SW 1271 (cell line): ENCODE measurements at places on chromosomes 2 and 18.
A peak's percentile ranks its signal among the peaks of the same experiment; 100 is the strongest.

DNA sequence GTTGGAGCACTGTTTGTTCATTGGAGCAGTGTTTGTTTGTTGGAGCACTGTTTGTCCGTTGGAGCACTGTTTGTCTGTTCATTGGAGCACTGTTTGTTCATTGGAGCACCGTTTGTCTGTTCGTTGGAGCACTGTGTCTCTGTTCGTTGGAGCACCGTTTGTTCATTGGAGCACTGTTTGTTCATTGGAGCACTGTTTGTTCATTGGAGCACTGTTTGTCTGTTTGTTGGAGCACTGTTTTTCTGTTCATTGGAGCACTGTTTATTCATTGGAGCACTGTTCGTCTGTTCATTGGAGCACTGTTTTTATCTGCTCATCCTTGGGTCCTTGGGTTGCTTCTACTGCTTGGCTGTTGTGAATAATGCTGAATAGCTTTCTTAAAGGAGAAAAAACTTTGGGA lies 74.7 kb downstream of the ZNF407 start:
- DNase-seq: no peak

GRCh38 chr2:33051586-33052360 lies 105.0 kb downstream of the LTBP1 start:
- DNase-seq: no peak

DNA sequence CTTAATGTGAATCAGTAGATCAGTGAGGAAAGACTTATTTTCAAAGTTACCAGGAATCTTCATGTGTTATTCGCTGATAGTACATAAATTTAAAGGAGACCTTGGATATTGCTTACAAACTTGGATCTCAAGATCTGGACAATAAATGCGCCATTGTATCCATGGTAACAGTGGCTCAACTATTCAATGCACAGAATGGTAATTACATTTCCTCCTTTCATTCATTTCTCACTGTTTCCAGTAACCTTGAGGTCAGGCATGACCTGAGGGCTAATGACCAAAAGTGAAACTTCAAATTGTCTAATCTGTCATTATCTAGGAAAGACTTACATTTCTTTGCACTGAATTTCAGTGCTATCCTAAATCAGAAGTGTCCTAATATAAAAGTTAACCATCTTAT lies 8.1 kb downstream of the LRP2 start:
- no peak for DNase-seq

- DNase-seq: no peak
Measured at GRCh38 chr2:172993931-172994717, 81.5 kb upstream of the MAP3K20 start.

DNA sequence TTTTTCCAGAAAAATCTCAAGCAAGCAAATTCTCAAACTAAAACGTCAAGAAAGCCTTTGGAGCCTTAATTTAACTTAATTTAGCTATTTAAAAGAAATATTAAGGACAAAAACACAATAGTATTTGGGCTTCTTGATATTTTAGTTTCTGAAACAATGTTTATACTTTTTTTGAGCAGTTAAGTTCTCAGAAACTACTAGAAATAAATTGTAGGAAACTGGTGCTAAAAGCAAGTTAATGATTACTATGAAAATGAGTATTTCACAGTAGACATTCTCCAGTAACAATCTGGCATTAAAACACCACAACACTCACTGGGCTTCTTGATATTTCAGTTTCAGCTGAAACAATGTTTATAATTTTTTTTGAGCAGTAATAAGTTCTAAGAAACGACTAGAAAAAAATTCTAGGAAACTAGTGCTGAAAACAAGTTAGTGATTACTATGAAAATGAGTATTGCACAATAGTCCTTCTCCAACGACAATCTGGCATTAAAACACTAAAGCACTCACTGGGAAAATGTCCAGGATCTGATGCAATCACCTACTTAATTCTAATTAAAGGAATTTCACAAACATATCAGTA lies 45.1 kb downstream of the TRAK2 start:
- DNase-seq: no peak

DNA sequence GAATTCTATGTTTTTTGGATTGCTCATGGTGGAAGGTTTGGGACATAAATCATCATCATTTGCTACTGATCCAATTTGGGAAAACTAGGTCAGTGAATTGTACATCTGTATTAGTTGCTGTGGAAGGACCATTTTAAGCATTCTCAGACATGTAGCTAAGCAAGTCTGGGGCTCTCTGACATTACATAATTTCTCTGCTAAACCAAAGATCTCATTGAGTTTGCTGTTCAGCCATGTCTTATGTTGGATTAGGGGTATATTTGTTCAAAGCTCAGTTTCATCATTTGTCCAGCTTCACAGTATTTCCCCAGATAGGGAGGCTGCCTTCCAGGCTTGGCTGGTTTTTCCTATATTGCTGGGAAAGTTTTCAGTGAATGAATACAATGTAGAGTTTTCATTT lies 399.7 kb downstream of the MTX2 start:
- no peak for DNase-seq

- DNase-seq: no peak
Measured at GRCh38 chr2:30625701-30626100, 178.7 kb downstream of the LCLAT1 start.

DNA sequence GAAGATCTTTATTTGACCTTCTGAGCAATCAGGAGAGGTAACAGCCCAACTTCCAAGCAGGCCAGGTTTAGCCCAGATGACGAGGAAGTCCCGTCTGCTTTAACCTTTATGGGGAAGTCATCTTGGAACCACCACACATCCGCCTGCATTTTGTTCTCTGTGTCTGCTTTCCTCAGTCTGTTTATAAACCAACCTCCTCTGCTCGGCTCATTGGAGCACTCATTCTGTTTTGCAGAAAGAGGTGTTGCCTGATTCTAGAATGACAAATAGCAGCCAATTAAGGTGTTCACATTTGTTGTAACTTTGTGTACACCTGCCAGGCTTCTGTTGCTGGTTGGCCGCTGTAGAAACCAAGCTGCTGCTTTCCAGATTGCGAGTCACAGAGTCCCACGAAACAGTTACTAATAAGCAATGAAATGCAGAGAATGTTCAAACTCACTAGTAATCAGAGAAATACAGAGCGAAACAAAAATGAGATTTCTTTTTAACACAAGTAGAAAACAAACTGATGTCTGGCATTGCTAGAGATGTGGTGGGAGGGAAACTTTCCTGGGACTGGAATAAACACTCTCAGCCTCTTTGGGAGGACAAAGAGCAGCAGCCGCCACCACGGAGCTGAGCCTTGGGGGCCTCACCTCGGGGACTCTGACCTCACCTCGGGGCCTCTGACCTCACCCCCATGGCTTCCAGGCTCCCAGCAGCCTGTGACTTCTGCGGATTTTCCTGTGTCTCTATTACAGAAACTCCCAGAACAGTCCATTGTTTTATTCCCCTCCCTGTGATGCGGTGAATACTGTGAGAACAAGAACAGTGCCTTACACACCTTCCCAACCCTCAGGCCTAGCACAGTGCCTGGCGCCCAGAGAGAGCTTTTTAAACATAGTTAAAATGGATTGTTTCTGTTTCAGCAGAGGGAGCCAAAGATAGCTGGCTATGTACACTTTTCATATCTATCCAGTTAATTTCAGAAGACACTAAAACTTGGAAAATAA lies 64.0 kb downstream of the MBP start:
- DNase-seq: no peak

- no peak for DNase-seq
Measured at GRCh38 chr2:54409752-54410151, 46.4 kb upstream of the SPTBN1 start.

DNA sequence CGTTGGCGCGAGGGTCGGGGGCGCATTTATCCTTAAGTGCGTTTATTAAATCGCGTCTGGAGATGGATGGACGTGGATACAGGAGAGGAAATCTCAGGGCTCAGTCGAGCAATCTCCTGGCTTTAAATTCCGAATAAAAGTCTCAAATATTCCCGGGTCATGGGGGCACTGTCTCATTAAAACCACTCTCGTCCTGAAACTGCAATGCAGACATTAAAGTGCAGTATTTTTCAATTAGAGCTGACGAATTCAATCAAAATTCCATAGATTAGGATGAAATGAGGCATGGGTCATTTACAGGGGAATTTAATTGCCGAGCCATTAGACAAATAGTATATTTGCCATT lies 10.7 kb upstream of the GBX2 start:
- no peak for DNase-seq

- no peak for DNase-seq
Measured at GRCh38 chr2:15725101-15725781, 133.6 kb downstream of the DDX1 start.

DNA sequence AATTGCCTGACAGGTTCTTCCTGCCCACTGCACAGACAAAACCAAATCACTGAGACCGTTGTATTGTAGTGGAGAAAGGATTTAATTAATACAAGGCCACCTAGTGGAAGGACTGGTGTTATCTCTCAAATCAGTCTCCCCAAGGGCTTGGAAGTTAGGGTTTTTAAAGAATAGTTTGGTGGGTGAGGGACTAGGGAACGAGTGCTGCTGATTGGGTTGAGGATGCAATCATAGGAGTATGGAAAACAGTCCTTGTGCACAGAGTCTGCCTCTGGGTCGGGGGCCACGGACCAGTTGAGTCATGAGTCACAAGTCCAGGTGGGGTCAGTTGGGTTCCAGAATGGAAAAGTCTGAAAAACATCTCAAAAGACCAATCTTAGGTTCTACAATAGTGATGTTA lies 89.1 kb downstream of the B3GNT2 start:
- no peak for DNase-seq

GRCh38 chr2:69608109-69608508 lies 35.4 kb downstream of the AAK1 start:
- DNase-seq: no peak

GRCh38 chr2:21920721-21921120 lies 797.0 kb downstream of the TDRD15 start:
- DNase-seq: no peak

DNA sequence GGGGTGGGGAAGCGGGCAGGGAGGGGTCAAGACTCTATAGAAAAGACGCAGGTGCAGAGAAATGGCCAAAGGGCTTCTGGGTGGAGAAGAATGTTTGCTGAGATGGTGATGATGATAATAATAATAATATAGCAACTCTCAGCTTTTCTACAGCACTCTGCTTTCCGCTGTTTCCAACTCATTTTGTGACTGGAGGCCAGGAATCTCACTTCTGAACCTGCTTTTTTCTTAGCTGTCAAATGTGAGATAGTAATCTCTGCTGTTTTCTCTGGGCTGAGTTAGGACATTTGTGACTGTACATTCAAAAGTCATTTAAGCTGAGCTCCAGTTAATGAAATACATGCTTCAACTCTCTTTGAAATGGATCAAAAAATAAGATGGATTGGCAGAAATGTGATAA lies 58.4 kb downstream of the TNS1 start:
- DNase-seq: no peak

DNA sequence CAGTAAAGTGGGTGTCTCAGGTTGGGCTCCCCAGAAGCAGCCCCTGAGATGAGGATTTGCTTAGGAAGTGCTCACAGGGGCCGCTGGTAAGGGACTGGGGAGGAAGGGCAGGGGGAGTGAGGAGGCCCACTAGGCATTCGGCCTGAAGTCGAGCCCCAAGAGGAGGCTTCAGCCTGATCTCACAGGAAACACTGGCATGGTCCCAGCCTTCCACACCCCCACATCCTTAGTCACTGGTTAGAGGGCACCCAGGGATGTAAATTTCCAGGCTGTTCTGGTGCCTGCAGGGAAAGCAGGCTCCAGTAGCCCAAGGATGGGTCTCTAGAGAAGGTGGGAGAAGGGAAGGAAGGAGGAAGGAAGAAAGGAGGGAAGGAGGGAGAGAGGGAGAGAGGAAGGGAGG lies 22.4 kb upstream of the KCNK3 start:
- DNase-seq: no peak

GRCh38 chr2:128710242-128710641 lies 391.6 kb upstream of the HS6ST1 start:
- DNase-seq: no peak

GRCh38 chr2:149184991-149185390 lies 145.4 kb upstream of the LYPD6 start:
- no peak for DNase-seq

DNA sequence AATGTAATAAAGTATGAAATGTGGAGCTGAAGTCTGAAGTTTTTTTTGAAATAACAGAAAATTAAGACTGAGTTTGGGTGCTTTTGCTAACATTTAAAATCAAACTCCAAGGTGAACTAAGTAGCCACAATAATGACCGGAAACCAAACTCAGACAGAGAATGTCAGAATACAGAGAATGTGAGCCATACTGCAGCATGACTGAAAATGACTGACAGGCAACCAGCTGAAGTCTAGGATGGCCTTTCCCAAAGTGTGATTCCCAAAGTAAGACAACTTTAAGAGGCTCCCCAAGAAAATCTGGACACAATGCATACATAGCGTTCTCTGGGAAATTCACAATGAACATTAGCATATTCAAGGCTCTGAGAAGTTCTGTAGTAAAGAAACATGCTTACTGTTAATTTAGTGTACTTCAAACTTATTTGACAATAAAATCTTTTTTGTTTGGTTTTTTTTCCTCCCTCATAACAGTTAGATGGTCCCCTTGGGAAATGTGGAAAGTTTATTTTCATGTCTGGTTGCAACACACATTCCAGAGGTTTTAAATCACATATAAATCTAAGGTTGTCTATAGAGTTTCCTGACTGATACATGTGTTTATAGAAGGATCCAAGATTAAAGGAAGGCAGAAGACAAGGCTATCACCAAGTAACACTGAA lies 28.6 kb downstream of the PLA2R1 start:
- no peak for DNase-seq

GRCh38 chr18:43692099-43692690 lies 414.9 kb upstream of the SYT4 start:
- DNase-seq: no peak

GRCh38 chr2:165561516-165561915 lies 92.0 kb downstream of the CSRNP3 start:
- no peak for DNase-seq

- DNase-seq: no peak
Measured at GRCh38 chr2:174597009-174597344, 627 bp downstream of the WIPF1 start.

DNA sequence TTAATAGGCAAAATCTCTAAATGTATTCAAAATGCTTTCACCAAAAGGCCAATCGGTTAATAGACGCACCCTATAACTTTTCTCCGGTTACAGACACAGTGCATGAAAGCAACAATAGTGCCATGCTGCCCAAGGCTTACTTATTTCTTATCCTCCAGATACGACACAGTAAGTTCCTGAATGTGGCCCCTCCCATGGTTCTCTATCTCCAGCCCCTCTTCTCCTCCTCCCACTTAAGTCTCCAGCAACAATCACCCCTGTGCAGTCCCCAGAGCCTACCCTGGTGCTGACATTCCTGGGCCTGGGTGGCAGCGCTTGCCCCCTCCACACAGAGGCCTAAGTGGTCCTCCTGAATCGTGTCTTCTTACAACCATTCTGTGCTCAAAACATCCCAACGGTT lies 3.6 kb downstream of the KIDINS220 start:
- no peak for DNase-seq

GRCh38 chr2:120237491-120237902 lies 14.3 kb upstream of the TMEM185B start:
- DNase-seq: peak; percentile 45

- DNase-seq: no peak
Measured at GRCh38 chr18:8375249-8375648, 234.0 kb upstream of the RAB12 start.

DNA sequence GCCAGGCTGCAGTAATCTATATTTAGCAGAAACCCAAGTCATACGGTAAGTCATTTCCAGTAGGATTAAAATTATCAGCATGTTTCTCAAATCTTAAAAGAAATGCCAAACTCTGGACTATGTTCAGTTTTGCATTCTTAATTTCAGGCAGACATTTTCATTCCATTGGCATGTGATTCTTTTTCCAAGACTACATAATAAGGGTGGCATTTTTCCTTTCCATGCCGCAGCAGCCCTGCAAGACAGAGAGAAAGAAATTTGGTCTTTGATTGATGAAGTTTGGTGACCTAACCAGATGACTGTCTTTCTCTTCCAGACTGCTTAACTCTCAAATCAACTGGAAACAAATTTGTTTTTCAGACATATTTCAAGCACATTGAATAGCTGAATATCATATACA lies 118.1 kb downstream of the FHOD3 start:
- no peak for DNase-seq
